ENCODE measurements at places on chromosomes 2 and 18.
A peak's percentile ranks its signal among the peaks of the same experiment; 100 is the strongest.

DNA sequence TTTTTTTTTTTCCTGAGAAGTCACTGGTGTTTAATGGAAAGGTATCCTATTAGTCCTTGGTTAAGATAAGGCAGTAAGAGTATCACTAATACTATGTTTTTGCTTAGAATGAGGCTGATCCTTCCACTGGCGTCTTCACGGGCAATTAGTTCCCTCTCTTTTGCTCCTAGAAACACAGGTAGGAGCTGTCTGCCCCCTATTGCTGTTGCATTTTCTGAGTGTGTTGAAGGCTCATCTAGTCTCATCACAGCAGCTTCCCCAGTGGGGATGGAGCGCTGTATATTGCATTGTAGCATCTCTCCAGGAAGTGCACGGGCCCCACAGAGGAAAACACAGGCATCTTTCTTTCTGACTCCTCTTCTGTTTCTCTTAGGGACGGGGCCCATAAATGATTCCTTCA lies 145.0 kb downstream of the NAPG start:
- DNase-seq: no peak

GRCh38 chr2:188601391-188601790 lies 309.7 kb downstream of the GULP1 start:
- no peak for DNase-seq

- no peak for DNase-seq
Observed at GRCh38 chr2:43455731-43456642, 139.9 kb downstream of the THADA start.

GRCh38 chr2:238667639-238668038 lies 180.2 kb upstream of the TWIST2 start:
- no peak for DNase-seq

- no peak for DNase-seq
Observed at GRCh38 chr2:154600927-154601494, 97.5 kb upstream of the KCNJ3 start.

DNA sequence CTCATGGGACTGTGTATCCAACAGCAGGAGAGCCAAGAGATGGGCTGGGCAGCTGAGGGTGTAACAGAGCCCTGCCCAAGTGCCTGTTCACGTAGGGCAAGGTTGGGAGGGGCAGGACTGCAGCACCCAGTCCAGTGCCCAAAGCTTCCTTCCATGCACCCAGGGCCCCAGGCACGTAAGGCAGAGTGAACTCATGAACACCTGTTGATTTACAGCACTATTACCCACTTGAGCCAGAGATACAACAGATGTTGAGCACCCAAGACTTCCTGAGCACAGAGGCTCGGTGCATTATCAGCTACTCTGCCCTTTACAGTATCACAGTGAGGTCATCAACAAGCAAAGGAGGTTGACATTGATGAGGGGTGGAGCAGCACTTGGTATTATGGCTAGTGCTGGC lies 50.2 kb upstream of the FHL2 start:
- DNase-seq: no peak

GRCh38 chr2:38978296-38978903 lies 88.7 kb downstream of the ARHGEF33 start:
- DNase-seq: peak; percentile 6

DNA sequence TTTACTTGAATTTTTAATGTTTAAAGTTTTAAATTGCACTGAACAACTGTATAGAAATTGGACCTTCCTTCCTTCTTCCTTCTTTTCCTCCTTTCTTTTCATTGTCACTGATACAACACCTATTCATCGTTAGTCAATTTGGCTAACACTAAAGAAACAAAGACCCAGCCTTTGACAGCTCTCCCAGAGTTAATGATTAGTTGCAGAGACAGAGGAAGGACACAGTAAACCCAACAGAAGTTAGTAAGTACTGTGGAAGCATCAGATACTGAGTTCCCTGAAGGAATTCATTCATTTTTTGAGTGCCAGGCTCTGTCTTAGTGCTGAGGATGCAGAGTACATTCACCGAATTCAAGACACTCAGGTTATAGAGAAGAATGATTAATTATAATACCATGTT lies 77.9 kb upstream of the RAB27B start:
- no peak for DNase-seq

- no peak for DNase-seq
Observed at GRCh38 chr18:65016631-65017371, 734.0 kb upstream of the CDH7 start.

GRCh38 chr18:51802569-51803428 lies 537.2 kb upstream of the DCC start:
- no peak for DNase-seq

Data from midbrain (tissue), 1 donor.